ENCODE measurements at places on chromosomes 5 and 9.

DNA sequence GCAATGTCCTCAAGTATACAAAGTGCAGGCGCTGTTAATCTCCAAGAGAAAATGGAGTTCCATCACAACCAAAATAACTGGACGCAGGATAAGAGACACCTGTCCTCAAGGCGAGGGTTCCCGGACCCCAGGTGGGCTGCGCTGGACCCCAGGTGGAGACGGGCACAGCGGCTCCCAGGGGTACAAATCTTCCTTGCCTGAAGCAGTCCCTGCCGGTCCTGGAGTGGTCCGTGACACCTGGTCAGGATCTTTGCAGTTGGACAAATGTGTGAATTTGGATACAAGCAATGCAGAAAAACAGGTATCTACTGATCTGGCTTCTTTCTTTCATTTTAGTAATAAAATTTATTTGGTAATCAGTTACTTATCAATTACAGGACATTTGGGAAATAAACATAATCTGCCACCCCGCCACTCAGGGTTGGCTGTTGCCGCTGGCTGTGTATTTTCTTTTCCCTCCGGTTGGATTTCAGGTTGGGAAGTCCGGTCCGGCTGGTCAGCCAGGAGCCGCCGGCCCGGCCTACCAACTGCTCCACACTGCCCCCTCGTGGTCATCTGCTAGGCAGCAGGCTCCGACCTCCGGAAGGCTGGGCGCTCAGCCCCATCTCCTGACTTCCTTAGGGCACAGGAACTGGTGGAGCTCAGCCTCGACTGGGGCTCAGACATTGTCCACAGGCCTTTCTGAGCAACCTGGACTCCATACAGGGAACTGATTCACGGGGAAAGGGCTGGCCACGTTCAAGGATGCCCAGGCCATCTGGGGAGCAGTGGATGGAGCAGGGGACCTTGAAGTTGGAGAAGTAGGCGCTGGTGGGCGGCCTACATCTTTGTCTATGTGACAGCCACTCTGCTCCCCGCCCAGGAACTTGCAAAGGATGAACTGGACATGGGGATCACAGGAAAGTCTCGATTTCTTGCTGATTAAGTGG lies 43.4 kb downstream of the NXNL2 start:
- ATAC-seq = peak; percentile 82

DNA sequence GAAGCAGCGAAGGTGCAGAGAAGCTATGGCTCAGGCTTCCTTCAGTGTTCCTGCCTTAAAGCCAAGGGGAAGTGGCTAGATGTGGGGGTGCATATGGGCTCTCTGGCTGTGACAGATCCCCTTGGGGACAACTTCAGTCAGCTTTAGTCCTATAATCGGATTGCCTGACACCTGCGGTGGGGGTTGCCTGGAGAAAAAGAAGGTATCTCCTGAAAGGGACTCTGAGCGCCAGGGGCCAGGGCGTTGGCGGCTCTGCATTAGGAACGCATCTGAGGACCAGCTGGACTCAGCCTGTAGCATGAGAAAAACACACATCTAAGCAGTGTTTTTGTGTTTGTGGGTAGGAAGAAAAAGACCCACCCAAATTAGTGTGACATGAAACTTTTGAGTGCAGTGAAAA lies 84.3 kb upstream of the OTULINL start:
- no peak for ATAC-seq

GRCh38 chr9:92978345-92978875 lies 31.1 kb downstream of the FGD3 start:
- ATAC-seq = no peak

DNA sequence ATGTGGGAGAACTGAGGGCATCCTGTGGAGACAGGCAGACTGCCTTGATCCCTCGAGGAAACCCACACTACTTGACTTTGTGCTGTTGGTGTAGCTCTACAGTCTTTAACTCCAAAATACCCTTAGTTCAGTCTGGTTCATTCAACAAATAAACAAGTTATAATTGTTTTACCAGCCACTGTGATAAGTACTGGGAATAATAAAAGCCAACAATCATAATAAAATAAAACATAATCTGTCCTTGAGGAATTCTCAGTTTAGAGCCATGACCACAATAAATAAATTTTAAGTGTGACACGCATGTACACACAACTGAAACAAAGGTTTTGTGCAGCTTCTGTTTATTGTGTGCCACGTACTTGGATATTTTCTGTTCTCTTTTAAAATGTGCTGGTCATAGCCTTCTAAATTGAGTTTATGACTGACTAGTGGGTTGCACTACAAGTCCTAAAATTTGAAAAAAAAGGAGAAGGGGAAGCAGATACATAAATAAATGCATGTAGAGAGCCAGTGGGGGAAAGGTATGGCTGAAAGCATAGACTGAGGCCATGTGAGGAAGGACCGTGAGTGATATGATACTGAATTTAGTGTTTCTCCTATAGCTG lies 6.2 kb upstream of the SCAMP1 start:
- no peak for ATAC-seq

DNA sequence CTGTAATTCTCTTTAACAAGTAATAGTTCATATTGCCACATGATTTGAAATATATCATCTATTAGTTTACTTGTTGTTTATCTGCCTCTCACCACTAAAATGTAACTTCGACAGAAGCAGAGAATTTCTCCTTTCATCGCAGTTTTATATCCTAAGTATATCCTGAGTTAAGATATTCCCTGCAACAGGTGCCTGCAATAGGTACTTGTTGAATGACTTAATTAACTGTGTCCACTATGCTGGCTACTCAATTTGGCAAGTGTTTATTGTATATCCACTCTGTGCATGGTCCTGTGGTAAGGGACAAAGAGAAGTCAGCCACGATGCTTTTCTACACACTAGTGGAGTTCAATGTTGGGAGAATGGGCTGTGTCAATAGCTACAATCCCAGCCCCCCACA lies 108.5 kb downstream of the PSAT1 start:
- ATAC-seq = no peak

DNA sequence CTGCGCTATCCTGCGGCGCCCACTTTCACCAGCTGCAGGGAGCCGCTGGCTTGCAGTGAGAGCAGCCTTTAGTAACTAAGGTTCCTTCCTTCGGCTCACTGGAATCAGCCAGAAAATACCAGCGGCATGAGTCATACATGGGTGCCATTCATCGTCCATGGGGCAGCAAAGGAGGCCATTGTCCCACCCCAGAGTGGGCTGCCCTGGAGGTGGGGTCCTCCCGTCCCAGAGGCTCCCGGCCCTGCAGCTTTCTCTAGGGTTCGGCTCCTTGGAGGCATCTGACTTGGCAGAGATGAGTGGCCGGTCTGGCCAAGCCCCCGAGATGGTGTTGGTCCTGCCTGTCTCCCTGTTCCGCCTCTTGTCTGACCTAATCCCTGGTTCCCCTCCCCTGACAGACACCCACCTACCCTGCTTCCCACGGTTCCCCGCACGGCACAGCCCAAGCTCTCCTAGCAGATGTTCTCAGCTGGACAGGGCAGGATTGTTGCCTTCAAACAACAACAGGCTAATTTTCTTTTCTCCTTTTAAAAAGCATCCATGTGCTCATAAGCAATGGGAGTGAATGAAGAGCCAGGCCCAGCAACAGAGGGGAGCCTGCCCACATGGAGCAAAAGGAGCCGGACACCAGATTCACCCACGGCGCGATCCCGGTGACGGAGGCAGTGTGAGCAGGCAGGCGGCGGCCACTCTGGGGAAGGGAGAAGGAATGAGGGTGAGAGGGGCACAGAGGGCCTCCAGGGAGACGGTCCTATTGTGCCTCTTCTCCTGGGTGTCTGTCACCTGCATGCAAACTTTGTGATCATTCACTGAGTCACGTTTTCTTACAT lies 97.0 kb upstream of the COL5A1 start:
- ATAC-seq = peak; percentile 68

DNA sequence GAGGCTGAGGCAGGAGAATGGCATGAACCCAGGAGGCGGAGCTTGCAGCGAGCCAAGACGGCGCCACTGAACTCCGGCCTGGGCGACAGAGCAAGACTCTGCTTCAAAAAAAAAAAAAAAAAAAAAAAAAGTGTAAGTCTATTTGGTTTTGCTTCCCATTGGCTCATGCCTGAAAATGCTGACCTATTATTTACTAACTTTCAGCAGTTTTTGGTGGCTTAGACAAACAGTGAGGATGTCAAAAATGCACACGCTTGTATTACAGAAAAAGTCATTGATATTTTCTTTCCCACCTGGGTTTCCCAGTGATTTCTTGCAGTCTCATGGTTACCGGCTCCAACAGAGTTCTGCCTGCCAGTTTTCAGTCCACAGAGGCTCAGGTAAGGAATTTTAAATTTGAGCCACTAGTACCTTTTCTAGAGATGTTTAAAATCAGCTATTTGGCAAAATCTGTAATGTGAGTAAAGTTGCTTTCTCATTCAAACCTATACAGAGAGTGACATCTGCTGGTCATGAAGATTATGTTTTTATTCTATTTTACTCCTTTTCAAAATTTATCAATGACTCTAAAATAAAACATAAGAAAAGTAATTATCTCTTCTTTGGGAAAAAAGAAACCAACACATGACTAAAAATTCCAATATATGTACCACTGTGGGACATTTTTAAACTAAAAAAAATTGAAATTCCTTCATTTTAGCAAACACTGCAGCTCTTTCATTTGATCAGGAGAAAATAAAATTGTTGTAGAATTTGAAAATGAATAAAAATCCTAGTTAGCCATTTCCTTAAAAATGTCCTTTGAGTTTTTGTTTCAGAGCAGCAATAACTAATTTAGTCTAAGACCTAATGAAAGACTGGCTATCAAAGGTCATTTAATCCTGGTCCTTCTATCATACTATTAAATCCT lies 8.8 kb downstream of the FAM200C start:
- no peak for ATAC-seq

DNA sequence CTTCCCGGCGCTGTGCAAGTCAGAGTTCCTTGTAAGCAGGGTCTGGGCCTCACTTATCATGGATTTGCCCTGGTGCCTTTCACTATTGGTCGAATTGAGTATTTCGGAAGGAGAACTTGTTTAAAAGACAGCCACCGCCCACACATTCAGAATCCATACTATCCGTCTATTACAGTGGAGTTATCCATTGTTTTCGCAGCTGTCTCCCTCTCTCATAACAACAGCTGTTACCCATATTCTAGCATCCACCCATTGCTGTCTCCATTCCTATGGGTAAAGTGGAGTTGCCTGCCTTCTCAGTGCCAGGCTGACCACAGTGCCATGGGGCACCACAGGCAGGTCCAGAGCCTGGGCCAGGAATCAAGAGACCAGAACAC lies 20.2 kb downstream of the FAXDC2 start:
- ATAC-seq = no peak

DNA sequence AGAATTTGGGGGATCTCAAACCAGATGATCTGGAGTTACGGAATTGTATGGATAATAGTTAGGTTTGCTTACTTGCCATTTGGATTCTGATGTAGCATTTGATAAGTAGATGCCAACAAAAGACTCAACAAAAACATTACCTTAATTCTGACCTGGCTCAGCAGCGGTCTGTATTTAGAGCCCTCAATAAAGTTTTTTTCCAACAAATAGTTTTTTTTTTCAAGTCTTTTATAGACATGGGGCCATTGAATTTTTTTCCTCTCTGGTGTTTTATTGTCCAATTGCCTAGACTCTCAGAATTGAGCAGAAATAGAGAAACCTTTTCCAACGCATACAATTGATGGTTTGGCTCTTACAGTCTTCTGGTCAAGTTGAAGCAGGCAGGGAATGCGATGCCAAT lies 192.8 kb upstream of the GAS1 start:
- ATAC-seq = no peak

DNA sequence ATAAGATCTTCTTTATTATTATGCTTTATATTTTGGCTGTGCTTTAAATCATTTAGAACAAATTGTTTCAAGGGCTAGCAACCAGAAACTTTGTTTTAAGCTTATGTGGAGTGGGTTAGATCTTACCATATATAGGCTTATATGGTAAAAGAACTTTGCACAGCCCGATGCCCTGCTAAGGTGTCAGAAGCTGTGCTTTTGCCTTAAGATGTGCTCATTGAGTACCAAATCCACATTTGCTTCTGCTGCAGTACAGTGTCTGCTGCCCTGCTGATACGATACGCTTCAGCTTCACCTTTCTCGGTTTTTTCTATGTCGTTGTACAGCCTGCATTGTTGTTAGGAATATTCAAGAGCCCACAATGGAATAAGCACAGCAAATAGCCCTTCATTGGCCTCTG lies 34.8 kb downstream of the CD180 start:
- ATAC-seq = no peak

GRCh38 chr5:1565737-1566734 lies 42.3 kb upstream of the LPCAT1 start:
- no peak for ATAC-seq

DNA sequence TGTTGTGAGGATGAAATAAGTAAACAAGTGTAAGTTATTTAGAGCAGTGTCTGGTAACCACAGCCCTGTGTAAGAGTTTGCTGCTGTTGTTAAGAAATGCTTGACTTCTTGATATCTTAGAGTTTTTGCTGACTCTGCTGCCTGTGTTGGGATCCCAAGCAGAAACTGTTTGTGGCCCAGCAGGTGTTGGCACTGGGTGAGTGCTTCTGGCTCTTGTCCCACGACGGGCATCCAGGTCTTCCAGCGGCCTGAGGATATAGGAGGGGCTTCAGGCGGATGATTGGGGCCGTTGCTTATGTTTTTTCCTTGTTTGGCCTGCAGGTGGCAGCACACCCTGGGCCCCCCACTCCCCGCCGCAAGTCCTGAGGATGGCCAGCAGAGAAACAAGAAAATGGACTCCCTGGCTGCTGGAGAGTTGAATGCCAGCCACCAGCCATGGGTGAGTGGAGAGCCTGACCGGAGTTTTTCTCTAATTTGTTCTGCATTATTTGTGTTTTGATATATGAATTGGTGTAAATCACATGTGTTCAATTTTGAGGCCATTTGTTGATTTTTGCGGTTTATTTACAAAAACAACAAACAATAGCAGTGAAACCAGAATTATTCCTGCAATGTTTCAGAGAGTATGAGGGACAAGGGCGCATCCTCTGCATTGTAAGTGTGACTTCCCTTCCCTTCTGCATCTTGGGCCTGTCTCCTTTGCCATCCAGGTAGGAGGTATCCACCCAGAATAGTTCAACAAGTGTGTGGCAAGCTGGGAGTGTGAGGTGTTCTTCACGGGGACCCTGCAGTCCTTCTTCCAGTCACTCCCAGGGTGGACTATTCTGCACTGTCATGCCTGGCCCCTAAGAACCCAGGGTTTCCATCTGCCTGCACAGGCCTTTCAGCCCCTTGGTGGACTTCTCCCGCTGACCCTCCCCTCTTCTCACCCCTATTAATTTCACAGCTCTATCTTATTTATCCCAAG lies 50.3 kb downstream of the SLC22A5 start:
- peak; percentile 68 for ATAC-seq

GRCh38 chr9:109283012-109283411 lies 37.8 kb downstream of the EPB41L4B start:
- ATAC-seq = no peak

DNA sequence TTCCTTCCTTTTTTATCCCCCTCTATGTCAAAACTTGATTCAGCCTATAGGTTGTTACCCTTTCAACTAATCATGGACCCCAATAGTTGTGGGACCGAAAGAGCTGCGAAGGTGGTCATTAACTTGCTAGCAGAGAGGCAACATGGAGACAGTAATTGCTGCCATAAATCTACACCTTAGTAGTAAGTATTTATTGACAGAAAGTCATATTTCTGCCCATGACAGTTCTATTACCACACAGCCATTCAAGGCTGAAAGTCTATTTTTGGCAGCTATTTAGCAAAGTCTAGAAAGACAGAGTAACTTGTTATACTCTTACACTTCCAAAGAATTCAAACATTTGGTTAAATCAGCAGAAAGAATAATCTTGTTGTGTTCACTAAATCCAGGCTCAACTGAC lies 236.2 kb downstream of the PRELID2 start:
- no peak for ATAC-seq

GRCh38 chr9:4680173-4680525 lies 780 bp downstream of the CDC37L1 start:
- no peak for ATAC-seq

Data from gastroesophageal sphincter (tissue), 4 donors.